ENCODE measurements at places on chromosomes 2 and 18. TPM values are rescaled to one million over a fixed set of nuclear protein-coding genes. Genes with fewer than 3 reads are reported as not detected.

The ACMSD gene
- total RNA-seq: not detected

The PSMA8 gene
- total RNA-seq: 1.4 TPM

The RBM44 gene
- total RNA-seq: 1.1 TPM

- H3K4me1 ChIP-seq: peaks cover 55% of the 10 kb centered on the region
- H3K27me3 ChIP-seq: no peaks in the 10 kb centered on the region
- H3K4me3 ChIP-seq: peak overlapping the region; percentile 78
- H3K36me3 ChIP-seq: peaks cover 60% of the 10 kb centered on the region
Measured at GRCh38 chr18:63138436-63139340, 180.9 kb downstream of the BCL2 start.

DNA sequence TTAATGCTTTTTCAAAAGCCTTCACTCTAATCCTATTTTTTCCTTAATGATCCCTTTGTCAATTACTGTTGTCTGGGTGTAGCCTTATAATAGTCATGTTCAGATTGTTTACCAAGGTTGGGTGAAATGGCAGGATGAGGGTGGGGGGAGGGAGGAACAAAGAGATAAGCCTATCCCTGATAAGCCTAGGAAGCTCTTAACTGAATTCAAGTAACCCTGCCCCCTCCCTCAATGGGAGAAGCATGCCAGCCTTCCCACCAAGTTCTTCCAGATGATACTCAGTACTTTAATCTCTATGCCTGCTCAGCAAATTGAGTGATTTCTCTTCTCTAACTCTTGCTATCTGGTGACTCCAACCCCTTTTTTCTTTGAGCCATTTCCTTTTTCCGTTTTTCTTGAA is 180.3 kb upstream of the ETAA1 start:
- H3K4me3 ChIP-seq: no peak overlapping the region
- DNase-seq: no peak
- H3K27me3 ChIP-seq: peaks cover 4% of the 10 kb centered on the region
- no peak overlapping the region for H3K27ac ChIP-seq
- H3K36me3 ChIP-seq: no peaks in the 10 kb centered on the region

DNA sequence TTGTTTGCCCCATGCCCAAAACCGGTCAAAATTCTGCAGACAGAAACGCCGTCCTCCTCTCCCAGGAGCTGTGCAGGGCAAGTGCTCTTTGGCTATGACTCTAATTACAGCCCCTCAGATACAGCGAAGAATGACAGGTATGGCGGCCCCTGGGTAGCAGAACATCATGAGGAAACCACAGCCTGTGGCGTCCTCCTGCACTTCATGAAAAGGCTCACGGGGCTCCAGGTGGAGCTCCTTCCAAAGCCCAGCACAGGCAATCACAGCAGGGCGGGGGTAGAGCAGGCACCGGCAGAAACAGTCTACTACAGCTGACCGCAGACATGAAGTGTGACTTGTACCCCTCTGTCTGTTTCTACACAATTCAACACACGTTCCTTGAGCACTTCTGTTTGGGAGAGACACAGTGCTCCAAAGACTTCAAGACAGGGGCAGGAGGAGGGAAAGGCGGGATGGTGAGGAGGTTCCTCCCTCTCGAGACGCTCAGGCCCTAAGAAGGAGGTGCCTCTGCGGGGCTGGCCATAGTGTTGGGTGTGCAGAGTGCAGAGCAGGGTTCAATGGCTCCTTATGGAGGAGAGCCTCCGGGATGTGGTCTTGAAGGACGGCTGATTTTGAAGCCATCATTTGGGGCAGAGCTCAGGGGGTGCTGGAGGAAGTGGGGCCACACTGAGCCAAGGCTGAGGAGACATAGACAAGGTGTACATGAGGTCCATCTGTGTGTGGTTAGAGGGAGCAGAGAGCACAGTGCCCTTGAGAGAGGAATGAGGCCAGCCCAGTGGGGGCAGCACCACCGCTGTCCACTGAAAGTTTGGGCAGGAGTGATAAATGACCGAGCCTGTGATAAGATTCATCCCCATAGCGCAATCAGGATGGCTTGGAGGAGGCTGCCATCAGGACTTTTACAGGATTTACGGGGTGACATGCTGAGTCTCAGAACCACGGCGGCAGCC is 468.3 kb downstream of the EIPR1 start:
- H3K27ac ChIP-seq: no peak overlapping the region
- DNase-seq: no peak
- H3K4me1 ChIP-seq: no peaks in the 10 kb centered on the region
- H3K36me3 ChIP-seq: no peaks in the 10 kb centered on the region
- peaks cover 2% of the 10 kb centered on the region for H3K27me3 ChIP-seq
- no peak overlapping the region for H3K4me3 ChIP-seq

DNA sequence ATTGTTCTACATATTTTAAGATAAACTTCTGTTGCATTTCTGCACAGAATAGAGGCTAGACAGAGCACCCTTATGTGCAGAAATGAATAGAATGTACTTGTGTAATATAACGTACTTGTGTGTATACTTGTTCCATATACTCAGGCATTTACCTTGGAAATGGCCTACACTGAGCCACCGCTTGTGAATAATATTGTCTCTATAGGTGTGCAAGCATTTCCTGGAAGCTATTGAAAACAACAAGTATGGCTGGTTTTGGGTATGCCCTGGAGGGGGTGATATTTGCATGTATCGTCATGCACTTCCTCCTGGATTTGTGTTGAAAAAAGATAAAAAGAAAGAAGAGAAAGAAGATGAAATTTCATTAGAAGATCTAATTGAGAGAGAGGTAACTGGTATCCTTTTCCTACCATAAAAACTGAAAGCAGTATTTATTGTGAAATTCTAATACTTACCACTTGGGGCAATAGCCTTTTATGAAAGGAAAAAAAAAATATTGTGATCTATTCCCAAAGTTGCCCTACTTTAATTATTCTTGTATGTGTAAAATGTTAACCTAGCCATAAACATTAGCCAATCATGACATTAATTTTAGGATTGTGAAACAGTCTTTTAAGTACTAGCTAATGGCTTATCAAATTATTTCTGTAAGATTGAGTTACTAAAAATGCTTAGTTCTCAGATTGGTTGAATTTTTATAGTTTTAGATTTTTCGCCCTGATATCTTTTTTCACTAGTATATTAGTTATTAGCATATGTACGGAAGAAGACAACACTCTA is 18.0 kb downstream of the ZC3H15 start:
- H3K4me3 ChIP-seq: peak overlapping the region; percentile 45
- DNase-seq: no peak
- H3K36me3 ChIP-seq: peaks cover 32% of the 10 kb centered on the region
- H3K4me1 ChIP-seq: peaks cover 8% of the 10 kb centered on the region

Data from activated naive CD8-positive, alpha-beta T cell treated with anti-CD3 and anti-CD28 coated beads, Interleukin-2, amount 10 ng/mL, durations not matched to agents 7 days and 5 days (primary cell).